ENCODE measurements at places on chromosomes 5 and 9.
A peak's percentile ranks its signal among the peaks of the same experiment; 100 is the strongest.

GRCh38 chr9:86126998-86127972, 27.9 kb upstream of the GOLM1 start:
- DNase-seq, result peak; percentile 83

DNA sequence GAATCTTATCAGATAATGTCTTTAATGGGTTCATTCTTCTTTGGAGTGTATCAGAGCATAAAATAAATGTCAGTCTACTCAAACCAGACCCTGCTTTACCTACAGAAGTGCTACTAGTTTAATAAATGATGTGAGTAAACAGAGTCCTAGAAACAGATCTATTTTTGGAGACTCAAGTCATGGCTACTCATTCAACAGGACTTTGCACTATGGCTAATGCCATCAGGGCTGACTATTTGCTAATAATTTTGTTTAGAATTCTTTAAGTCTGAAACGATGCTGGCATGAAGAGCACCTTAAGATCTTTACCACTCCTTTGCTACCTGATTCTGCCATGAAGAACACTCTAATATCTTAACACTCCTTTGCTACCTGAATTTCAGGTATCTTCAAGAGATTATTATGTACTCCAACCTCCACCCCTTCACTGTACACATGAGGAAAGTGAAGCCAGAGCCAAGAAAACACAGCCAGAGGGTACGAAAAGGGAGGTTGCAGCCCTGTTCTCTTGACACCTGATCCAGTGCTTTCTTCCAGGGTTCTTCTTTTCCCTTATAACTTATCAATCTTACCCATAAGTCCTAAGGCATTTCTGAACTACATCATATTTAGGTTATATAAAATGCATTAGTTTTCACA, 62.4 kb downstream of the ZNF608 start:
- no peak for DNase-seq

- no peak for DNase-seq
These were observed 138.2 kb upstream of the SMARCA2 start for GRCh38 chr9:1876891-1877496.

DNA sequence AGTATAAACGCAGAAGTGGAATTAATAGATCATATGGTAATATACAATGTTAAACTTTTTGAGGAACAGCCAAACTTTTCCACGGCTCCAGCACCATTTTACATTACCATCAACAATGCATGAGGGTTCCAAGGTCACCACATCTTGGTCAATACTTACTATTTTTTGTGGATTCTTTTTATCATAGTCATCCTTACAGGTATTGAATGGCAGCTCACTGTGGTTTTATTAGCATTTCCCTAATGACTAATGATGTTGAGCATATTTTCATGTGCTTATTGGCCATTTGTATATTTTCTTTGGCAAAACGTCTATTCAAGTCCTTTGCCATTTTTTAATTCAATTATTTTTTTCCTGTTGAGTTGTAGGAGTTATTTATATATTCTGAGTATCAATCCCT, 14.1 kb upstream of the RAPGEF6 start:
- DNase-seq, result no peak

DNA sequence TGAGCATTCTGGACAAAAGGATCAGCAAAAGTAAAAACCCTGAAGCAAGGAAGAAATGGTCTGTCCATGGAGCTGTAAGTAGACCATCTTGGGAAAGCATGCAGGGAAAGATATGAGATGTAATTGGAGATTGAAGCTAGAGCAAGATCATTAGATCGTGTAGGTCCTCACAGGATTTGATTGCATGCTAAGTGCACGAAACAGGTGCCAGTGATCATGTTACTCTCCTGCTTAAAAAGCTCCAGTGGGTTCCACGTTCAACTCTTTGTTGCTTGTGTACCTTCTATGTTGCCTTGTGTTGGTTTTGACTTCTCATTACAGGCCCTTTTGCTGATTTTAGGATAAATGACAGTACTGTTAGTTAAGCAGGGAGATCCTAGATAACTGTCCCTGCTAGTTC, 442.0 kb downstream of the DMRT2 start:
- no peak for DNase-seq

GRCh38 chr5:81241961-81242648, 9.0 kb downstream of the CKMT2 start:
- no peak for DNase-seq

DNA sequence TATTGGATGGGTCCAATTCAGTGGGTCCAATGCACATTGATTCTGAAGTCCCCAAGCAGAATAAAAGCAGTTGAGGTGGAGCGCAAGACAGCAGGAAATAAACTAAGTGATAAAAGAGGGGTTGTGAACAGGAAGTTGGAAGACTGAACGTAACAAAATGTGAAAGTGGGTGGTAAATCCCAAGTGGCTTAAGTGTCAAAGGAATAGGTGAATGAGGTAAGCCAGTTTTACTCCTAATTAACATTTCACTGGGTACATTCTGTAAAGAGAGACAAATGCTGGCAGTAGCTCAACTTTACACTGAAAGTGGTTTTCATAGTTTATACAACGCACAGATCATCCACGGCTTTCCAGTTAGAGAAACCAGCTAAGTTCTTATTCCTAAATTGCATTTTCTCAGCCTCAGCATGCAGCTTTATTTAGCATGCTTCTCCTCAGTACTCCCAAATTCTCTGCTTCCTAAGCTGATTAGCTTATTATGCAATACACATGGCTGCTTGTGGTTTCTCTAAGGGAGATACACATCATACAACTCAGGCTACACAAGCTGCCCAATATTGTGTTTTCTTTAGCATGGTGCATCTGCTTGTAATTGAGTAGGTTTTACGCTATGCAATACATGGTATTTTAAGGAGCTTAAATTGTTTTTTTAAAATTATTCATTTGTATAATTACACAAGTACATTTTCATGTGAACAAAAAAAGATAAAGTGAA, 34.2 kb upstream of the HSD17B4 start:
- DNase-seq, result no peak

- no peak for DNase-seq
These were observed 16.6 kb downstream of the OLFM1 start for GRCh38 chr9:135103931-135104639.

DNA sequence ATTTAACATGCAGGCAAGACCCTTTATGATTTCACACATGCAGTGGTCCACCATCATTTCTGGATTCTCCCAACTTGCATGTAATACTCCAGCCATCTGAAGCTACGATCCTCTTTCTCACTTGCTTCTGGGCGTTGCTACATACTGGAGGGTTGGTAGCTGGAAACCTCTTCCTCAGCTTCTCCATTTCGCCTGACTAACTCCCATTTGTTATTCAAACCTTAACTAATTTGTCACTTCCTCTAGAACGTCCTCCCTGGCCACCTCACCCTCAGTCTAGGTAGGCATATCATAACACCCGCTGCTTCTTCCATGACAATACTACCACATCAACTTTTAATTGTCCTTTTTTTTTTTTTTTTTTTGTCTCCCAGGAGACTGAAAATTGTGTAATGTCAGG, 72.6 kb upstream of the EQTN start:
- DNase-seq, result no peak

GRCh38 chr9:120436983-120437475, 142.9 kb downstream of the CDK5RAP2 start:
- DNase-seq, result peak; percentile 29
